ENCODE measurements at places on chromosomes 5 and 9. TPM values are rescaled to one million over a fixed set of nuclear protein-coding genes. Genes with fewer than 3 reads are reported as not detected.

DMRT3 gene
- 1.7 TPM for polyA plus RNA-seq

- DNase-seq, result no peak
These were observed 388 bp downstream of the ANKS6 start for GRCh38 chr9:98795970-98796363.

- peak; percentile 90 for DNase-seq
These were observed at the start of gene FAM200C for GRCh38 chr5:160399402-160400353. TSS of gene FAM200C (minus strand) at chr5:160400054. CDS start at chr5:160395490, 4,564 bp downstream.

SLCO6A1 gene
- polyA plus RNA-seq, result not detected

- no peak for DNase-seq
These were observed 46.6 kb upstream of the COL5A1 start for GRCh38 chr9:134595014-134595413.

EGFL7 gene
- 79.8 TPM for polyA plus RNA-seq

GRCh38 chr5:54180630-54181031, 129.7 kb downstream of the ARL15 start:
- DNase-seq, result no peak

- no peak for DNase-seq
These were observed 178.9 kb upstream of the TUSC1 start for GRCh38 chr9:25857147-25857546.

DPH7 gene
- polyA plus RNA-seq, result 64.2 TPM

DNA sequence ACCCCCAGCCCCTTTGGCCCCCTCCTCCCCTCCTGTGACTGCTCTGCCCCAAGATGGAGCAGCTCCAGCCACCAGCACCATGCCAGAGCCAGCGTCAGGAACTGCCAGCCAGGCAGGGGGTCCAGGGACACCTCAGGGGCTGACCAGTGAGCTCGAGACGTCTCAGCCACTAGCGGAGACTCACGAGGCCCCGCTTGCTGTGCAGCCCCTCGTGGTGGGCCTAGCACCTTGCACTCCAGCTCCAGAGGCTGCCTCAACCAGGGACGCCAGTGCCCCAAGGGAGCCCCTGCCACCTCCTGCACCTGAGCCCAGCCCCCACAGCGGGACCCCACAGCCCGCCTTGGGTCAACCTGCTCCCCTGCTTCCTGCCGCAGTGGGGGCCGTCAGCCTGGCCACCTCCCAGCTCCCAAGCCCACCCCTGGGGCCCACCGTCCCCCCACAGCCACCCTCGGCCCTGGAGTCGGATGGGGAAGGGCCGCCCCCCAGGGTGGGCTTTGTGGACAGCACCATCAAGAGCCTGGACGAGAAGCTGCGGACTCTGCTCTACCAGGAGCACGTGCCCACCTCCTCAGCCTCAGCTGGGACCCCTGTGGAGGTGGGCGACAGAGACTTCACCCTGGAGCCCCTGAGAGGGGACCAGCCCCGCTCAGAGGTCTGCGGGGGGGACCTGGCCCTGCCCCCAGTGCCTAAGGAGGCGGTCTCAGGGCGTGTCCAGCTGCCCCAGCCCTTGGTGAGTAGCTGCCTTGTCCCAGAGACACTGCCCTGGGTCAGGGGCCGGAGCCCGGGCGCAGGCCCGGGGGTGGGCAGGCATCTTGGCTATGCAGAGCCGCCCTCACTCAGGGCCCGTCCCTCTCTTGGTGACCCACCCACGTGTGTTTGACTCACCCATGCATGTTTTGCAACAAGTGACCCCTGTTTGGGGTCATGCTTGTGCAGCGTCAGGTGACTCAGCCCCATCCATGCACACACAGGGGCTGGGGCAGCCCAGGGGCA, 105.2 kb downstream of the WNK2 start:
- DNase-seq, result no peak

DNA sequence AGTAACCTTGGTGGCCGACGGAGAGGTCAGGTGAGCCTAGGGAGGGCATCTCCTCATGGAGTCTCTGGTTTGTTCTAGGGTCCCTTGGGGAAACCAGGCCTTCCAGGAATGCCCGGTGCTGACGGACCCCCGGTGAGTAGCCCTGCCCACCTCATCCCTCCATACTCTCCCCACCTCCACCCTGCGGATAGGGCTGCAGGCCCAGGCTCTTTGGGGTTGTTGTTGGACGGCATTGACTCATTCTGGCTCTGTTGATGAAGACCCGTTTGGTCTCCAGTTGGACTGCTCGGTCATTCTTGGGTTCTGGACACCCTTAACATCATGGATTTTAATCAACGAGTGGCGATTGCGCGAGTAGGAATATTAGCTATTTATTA, 112.3 kb upstream of the FCN2 start:
- DNase-seq, result no peak

GRCh38 chr5:107265193-107265592, 405.5 kb downstream of the EFNA5 start:
- no peak for DNase-seq

BTNL8 gene
- polyA plus RNA-seq, result 0.79 TPM

DNA sequence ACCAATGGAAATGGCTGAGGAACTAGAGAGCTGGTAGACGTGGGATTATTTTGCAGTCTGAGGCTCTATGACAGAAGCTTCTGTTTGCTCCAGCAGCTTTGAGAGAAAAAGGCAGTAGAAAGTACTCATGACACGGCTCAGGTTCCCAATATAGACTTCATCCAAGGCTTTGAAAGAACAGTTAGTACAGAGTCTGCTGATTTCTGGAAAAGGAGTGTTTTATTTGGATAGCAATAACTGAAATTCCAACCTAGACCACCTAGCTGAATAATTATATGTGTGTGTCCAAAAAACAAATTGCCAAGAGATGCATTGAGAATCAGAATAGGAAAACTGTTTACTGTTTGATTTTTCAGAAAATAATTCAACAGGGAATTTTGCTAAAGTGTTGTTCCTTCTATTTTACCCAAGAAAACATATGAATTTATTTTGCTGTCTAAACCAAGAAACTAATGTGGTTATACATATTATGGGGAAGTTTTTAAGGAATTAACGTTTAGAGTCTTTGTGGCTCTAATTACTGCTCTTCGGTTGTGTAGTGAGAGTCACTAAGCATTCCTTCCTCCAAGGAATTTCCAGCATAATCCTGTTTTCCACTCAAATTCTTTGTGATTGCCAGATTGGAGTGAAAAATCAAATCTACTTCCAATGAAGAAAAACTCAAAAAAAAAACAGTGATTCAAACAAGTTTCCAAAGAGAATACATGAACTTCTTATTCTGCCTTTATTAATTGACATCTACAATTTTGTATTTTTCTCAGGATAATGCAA, 18.1 kb upstream of the MTX3 start:
- no peak for DNase-seq

- DNase-seq, result no peak
These were observed 45.7 kb downstream of the TMEM174 start for GRCh38 chr5:73218552-73219171.

- no peak for DNase-seq
These were observed 219.2 kb upstream of the ELL2 start for GRCh38 chr5:96180684-96181435.

RMRP gene
- polyA plus RNA-seq, result not detected
